ENCODE measurements at places on chromosomes 5 and 9.

- DNase-seq, result no peak
Observed at GRCh38 chr5:42962124-42962523, 78.0 kb downstream of the ANXA2R start.

- no peak for DNase-seq
Observed at GRCh38 chr5:67334373-67334772, 137.8 kb upstream of the CD180 start.

DNA sequence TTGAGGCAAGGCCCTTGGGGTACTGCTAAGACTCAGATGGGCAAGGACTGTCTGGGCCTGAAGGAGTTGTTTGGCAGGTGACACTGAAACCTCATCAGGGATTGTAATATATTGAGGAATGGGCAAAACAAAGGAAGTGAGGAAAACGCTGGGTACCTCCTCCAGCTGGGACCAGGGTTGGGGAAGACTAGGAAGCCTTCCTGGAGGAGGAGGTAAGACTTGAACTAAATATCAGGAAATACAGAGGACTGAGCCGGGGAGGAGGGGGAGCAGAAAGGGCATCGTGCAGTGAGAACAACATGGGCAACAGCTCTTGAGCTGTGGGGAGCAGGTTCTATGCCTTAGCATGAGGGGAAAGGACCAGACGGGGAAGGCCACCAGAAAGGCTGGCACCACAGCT is 144.0 kb downstream of the GABBR2 start:
- no peak for DNase-seq

- no peak for DNase-seq
Observed at GRCh38 chr5:164256351-164256750, 750.9 kb downstream of the MAT2B start.

- no peak for DNase-seq
Observed at GRCh38 chr9:133355881-133356357, 368 bp downstream of the SURF1 start.
